HepG2 (cell line): ENCODE measurements at places on chromosomes 3 and 15. TPM values are rescaled to one million over a fixed set of nuclear protein-coding genes. Genes with fewer than 3 reads are reported as not detected.

DNA sequence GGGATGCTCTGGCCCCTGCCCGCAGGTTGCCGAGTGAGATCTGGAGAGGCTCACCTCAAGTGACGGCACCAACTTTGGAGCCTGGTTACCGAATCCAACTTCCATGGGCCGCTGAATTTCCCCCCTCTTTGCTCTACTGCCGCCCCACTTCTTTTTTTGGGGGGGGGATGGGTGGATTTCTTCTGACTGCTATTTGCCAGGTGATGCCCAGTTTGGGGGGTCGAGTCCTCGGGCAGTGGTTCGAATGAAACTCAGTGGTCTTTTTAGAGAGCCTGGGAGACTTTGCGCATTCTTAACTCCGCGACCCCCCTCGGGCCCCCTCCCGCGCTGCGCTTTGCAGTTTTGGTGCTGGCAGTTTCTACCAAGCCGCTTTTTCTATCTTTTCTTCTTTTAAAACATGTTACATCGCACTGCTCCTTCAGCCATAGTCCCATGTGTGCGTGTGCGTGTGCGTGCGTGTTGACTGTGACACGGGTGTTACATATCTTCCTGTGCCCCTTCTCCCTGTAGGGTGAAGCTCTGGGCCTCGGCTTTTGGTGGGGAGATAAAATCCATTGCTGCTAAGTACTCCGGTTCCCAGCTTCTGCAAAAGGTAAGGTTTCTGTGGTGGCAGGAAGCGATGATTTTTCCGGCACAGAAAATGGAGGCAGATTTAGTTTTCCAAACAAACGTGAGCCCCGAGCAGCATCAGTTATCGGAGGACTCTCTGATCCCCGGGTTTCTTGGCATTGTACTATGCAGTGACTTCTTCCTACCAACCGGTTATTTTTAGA, 837 bp downstream of the CACNA2D3 start:
- DNase-seq: no peak

GRCh38 chr3:101193957-101194356, 126.4 kb downstream of the IMPG2 start:
- no peak for DNase-seq

- DNase-seq: peak; percentile 92
Observed at GRCh38 chr3:65729555-65729954, 309.2 kb downstream of the MAGI1 start.

GRCh38 chr15:69908590-69909420, 188.9 kb downstream of the TLE3 start:
- DNase-seq: no peak

DNA sequence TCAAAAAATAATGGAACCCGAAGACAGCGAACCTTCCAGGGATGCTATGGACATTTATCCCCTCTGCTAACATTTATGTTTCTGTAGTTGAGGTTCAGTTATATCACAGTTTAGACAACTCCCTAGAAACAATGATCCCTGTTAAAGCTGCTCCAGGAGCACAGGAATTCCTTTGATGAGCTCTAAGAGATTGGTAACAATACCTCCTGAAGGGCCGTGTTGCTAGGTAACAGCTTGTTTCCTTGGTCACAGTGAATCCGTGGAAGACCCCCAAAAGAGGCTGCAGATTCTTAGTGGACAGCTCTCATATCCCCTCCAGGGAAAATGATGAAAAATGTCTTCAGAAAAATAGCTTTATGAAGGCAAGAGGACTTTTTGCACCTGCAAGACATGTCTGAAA, 160.2 kb downstream of the SERPINI1 start:
- DNase-seq: no peak

The CCDC54 gene
- not detected in 2 replicates for total RNA-seq

The SCN11A gene
- 0.02 TPM in 1 of 2 replicates, not detected in the other for total RNA-seq

GRCh38 chr15:60937278-60937677, 291.8 kb downstream of the RORA start:
- no peak for DNase-seq

The NAA50 gene
- 233 and 352 TPM in 2 replicates for total RNA-seq

- DNase-seq: no peak
Observed at GRCh38 chr3:127452321-127452821, 138.2 kb downstream of the TPRA1 start.

- DNase-seq: peak; percentile 9
Observed at GRCh38 chr3:138114431-138114918, 933 bp downstream of the DZIP1L start.

The ZMYND10 gene
- 0.49 and 0.60 TPM in 2 replicates for total RNA-seq

DNA sequence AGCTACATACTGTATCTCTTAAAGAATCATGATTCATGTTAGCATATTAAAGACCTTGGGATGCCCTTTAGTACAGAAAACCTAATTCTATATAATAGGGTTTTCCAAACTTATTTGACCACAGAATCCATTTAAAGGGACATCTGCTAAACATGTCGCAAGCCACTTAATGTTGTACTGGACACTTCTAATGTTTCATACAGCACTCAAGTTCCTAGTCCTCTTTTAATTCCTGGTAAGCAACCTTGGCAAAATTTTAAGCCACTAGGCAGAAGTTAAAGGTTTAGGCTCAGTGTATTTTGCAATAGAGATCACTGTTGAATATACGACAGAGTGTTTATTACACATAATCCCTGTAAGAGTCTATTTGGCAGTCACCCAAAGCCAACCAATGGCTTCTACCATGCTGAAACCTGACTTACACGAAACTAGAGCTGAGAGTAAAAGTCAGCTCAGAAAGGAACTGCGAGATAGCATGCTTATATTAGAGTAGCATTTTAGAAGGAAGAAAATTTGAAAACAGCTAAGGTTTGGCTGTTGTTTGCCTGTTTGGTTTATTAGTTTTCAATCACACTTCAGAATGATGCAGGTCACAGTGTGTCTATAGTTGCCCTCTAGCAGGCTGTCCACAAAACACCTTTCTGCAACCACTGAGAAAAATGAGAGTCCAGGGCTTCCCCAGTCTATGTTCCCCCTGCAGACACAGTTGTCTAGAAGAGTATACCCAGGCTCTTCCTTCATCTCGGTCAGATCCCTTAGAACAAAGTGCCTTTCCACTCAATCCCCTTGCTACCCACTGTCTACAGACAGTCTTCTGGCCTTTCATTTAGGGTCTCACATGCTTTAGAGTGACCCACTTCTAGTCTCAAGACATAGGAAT, 104.4 kb downstream of the FMN1 start:
- no peak for DNase-seq

The CHRFAM7A gene
- 1.1 and 1.2 TPM in 2 replicates for total RNA-seq

GRCh38 chr15:76844096-76844495, 61.0 kb downstream of the SCAPER start:
- no peak for DNase-seq

The ALAS1 gene
- total RNA-seq: 36.0 and 40.2 TPM in 2 replicates
